ENCODE measurements at places on chromosomes 3 and 15.

- peak; percentile 59 for DNase-seq
Observed at GRCh38 chr3:148943506-148944205, 47.7 kb upstream of the GYG1 start.

DNA sequence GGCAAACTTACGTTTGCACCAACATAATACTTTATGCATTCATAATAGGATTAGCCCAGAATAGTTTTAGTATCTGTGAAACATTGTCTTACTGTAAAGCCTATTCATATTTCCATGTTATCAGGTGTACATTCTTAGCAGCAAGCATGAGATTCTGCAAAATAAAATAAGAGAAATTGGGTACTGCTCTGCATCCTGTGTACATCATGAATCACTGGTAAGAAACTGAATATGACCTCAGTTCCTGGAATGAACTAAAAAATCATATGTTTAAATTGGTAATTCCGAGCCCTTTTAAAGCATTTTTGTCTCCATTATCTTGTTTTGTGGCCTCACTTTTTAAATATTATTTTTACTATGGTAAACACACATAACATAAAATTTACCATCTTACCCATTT, 605.1 kb downstream of the ROBO1 start:
- DNase-seq: no peak

DNA sequence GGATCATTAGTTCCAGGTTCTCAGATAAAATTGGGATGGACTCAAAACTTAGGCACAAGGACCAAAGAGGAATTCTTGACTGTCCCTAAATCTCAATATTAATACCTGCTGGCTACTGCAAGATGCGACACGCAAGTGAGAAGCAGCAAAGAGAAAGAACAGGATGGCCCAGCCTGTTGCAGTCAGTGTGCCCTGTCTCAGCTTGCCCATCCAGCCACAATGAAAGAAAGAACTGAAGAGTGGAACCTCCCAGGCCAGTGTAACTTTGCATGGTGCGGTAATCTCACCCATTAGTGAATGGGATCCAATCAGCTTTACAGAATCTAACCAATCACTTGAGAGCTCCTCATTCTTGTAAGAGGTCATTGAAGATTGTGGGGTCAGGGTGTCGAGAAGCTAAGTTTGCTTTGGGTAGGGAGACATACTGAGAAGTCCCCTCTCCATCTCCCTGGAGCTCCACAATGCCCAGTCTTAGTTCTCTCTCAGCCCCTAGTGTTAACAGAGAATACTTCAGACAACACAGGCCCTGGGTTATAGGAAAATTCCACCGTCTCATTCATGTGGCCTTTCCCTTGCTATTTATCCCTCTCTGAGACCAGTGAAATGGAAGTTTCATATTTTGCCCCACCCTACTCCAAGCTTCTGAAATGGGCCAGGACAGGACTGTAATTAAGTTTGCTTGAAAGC, 3.2 kb upstream of the SLC9A9 start:
- DNase-seq: no peak

DNA sequence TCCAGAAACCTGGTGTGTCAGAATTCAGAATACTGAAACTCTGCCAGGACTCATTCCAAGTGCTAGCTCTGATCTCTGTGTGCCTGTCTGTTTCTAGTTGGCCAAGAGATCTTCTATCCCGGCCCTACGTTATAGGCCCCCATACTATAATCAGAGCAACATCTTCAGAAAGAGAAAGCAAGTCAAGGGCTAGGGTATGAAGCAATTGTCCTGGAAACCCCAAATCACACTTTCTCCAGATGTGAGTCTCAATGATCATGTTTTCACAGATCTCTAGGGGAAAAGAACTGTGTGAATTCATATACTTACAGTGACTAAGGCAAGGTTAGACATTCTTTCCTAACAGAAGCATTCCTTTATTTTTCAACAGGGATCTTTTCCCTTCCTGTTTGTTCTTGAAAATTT, 309.7 kb downstream of the SLC9A9 start:
- no peak for DNase-seq

- no peak for DNase-seq
Observed at GRCh38 chr3:197793247-197793646, 2.2 kb downstream of the LRCH3 start.

DNA sequence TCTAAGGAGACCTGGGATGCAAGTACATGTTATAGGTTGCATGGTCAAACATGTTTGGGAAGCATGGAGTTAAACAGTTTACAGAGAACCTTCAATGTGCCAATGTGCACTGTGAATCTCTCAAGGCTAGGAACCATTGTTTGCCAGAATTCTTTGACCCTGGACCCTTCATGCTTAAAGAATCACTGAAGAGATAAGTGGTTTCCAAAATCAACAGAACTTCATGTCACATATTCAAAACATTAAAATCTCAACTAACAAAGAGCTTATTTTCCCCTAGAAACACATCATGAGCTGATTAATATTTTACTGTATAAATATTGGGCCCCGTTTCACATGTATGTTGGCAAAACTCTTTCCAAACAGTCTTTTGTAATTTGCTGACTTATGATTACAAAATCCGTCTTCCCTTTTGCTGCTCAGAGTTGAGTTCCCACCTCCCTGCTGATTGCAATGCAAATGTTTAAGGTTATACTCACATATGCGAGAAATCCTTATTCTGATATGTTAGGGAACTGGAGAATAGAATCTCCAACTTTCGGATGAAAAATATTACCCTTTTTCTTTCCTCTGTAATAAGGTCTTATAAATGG, 380.2 kb downstream of the DIPK2A start:
- DNase-seq: no peak

- no peak for DNase-seq
Observed at GRCh38 chr15:62709261-62709660, 333.3 kb upstream of the TPM1 start.

- DNase-seq: no peak
Observed at GRCh38 chr3:193743702-193744047, 150.7 kb downstream of the OPA1 start.

DNA sequence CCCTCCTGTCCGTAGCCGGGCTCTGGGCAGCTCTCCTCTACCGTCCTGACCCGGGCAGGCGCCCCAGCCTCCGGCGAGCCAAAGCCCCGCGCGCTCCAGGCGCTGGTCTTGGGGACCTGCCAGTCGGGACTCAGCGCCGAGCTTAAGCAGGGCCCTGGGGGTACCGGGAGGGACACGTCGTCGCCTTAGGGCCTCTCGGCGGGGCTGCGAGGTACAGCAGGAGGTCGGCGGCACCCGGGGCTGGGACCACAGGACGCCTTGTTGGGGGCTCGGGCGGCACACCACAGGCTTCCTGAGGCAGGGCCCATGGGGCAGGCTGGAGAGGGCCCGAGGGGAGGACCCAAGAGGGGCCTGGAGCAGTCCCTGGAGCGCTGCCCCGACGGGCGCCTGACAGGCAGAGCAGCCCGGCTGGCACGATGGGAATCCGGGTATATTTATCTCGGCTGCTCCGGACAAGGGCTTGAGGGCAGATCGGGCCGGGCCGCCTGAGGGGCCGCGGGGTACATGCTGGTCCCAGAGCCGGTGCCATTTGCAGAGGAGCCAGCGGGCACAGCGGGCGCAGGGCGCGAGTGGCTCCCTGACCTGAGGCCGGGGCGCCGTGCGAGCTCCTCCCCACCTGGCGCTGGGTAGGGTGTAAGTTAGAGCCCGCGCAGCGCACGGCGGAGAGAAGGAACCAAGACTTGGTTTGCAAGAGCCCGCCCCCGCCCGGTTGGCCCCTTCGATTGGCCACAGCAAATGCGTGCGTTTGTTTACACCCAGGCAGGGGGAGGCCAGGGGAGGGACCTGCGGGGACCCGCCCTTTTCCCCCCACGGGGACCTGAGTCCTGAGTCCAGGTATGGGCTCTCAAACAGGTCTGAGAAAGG, 574 bp downstream of the SLC38A3 start:
- no peak for DNase-seq

DNA sequence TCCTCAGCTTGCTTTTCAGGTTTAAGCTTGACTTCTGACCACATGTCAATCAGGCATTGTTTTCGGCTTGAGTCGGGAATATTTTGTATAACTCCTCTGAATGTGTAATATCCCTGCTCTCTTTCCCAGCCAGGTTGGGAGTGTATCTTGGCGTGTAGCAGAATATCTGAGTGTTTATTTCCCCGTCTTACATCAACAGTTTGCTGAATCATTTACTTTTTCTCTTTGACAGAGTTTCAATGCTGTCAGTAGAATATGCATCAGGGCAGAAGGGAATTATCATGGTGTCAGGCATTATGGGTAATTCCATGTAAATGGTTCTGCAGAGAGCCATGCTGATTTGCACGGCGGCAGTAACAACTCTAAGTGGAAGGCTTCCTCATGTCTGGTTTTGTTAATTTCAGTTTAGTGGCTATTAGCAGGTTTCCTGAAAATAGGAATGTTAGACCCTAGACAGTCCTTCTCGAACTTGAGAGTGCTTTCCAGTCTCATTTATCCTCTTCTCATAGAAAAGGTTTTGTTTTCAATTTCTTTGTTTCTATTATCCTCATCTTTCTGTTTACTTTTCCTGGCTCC, 566.3 kb downstream of the AGBL1 start:
- DNase-seq: no peak

GRCh38 chr15:92393980-92394308, 263 bp downstream of the ST8SIA2 start:
- DNase-seq: no peak

- DNase-seq: no peak
Observed at GRCh38 chr15:74291101-74292071, 55.3 kb downstream of the CCDC33 start.

GRCh38 chr3:113654310-113654709, 42.1 kb downstream of the USF3 start:
- DNase-seq: no peak

DNA sequence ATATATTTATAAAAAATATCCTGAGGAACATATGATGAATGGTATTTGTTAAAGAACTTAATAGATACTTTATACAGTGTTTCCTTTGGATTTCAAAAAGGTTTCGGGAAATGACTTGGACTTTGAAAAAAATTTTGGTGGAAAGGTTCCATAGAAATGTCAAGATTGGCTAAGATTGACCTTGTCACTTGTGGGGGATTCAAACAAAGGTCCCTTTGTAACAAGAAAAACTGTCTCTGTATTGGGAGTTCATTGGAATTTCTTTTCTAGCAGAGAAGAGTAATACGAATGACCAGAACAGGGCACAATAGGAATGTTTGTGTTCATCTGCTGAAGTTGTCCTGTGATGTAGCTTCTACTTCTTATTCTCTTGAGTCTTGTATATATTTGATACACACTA, 43.2 kb downstream of the ARHGEF26 start:
- no peak for DNase-seq

All from kidney epithelial cell (primary cell).